ENCODE measurements at places on chromosomes 2 and 18. TPM values are rescaled to one million over a fixed set of nuclear protein-coding genes. Genes with fewer than 3 reads are reported as not detected.

The WNT10A gene
- total RNA-seq, result not detected

The ABCA12 gene
- total RNA-seq, result under 0.01 TPM

The ZNF385B gene
- not detected for total RNA-seq

The EVX2 gene
- total RNA-seq, result not detected

The PTPN2 gene
- 14.4 TPM for total RNA-seq

The PLEKHH2 gene
- not detected for total RNA-seq
